ENCODE measurements at places on chromosomes 5 and 9.

- no peak for DNase-seq
Measured at GRCh38 chr9:105309531-105309931, 65.1 kb downstream of the SLC44A1 start.

DNA sequence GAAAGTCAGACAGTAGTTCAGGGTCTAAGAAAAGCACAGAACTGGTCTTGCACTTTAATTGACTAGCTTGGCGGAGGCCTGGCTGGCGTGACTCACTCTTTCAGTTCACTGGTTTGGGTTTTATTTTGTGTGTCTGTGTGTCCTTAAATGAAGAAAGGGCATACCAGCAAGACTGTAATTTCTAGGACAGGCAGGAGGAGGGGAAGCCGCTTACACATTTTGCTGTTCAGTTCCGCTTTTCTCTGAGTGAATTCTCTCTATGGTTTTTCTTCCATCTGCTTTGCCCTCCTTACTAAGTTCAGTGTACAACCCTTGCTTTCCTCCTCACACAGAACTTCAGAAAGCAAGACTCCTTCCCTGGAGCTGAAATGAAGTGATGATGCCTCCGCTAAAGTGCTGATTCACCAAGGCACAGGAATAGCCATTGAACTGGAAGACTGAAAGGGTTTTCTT lies 150.8 kb downstream of the MEF2C start:
- no peak for DNase-seq

DNA sequence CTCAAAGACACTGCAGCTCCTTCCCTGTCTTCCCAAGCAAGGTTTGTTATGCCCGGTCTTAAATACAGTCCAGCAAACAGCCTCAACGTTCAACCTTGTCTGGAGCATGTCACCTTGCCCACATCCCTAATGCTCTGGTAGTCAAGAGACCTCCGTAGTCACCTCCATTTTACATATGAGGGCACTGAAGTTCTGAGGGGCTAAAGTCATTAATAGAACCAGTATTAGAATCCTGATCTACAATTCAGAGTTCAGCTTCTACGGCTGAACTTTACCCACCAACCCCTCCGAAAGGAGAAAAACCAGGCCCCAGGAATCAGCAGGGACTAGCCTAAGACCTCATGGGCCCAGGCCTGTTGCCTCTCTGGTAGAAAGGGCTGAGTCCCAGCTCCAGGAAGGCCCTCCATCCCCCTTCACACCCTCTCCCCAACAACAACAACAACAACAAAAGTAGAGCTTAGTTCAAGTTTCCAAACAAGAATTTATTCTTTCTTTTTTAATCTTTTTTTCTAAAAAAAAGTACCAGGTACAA lies 795 bp upstream of the STOML2 start:
- DNase-seq, result no peak

DNA sequence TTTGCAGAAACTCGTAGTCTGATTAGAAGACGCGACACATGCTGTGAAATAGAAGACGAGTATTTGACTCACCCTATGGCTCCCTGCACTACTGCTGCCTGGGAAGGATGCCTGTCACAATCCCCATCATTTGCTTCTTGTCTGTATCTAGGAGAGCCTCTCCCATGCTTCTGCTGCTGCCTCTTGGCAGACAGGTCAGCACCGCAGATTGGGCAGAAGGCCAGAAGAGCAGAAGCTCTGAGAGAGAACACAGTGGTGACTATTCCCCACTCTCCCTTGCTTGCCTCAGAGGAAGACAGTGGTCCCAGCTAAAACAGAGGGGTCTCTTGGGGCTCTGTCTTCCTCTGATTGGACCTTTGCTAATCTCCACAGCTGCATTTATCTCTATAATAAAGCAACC lies 84.0 kb upstream of the SMIM32 start:
- DNase-seq, result no peak

Data from CD4-positive, alpha-beta T cell (primary cell).